ENCODE measurements at places on chromosomes 3 and 15.
A peak's percentile ranks its signal among the peaks of the same experiment; 100 is the strongest.

DNA sequence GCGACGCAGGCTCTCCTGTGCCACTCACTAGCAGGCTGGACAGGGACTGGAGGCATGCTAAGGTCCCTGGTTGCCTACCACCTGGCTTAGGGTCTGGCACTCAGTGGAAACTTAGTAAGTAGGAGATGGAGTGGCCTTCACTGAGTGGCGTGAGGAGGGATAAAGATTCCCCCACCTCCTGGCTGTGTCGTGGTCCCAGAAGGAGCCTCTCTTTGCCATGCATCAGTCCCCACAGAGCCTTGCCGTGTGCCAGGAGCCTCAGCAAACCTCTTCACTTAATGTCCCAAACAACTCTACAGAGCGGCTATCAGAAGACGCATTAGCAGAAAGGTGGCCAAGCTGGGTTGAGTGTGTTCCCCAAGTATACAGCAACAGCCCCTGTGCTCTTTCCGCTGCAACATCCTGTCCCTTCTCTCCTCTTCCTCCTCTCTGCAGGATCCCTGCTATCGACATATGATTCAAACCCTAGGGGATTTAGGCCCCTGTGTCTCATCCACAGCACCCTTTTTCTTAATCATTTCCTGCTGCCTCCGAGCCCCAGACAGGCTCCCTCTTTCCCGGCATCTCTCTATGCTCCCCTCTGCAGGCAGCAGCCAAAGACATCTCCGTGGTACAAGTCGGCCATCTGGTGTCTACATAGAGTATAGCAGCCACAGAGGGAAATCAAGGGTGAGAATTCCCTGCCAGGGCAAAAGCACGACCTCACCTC lies 66.7 kb downstream of the SLC6A1 start:
- DNase-seq, result no peak

- no peak for DNase-seq
These were observed 79.7 kb upstream of the CRBN start for GRCh38 chr3:3259181-3259580.

GRCh38 chr3:133701435-133702358 lies 40.0 kb upstream of the TOPBP1 start:
- no peak for DNase-seq

DNA sequence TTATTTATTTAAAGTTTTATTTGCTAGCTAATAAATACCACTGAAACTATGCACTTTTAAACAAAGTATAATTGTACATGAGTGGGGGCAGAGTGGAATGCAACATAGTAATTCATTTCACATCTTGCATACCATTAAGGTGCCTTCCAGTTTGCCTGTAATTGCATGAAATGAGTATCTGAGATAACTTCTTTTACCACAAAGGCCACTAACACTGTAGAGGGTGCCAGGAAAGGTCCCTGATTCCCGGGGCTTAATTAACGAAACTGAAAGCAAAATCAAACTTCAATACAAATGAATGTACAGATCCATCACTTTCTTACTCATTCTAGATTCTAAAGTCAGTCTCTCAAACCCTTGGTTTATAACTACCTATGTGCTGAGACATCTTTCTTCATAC lies 2.1 kb downstream of the CD47 start:
- no peak for DNase-seq

DNA sequence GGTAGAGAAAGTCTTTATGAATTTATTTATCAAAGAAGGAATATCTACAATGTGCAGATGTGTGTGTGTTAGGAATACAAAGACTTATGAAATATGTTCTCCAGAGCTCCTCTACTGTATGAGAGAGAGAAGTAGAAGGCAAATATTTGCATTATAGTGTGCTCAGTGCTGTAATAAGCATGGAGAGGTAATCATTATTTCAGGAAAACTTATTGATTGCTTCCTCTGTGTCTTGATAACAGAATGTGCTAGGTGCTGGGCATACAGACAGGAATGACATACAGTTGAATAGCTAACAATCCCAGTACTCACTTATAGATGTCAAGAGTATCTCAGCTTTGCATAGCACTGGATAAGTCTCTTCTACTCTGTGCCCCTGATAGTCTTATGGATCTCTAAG lies 30.2 kb downstream of the ATG7 start:
- no peak for DNase-seq

- DNase-seq, result peak; percentile 51
These were observed 63.7 kb upstream of the ULK4 start for GRCh38 chr3:42025370-42026138.

- no peak for DNase-seq
These were observed 130.9 kb downstream of the PCCB start for GRCh38 chr3:136381051-136381450.

DNA sequence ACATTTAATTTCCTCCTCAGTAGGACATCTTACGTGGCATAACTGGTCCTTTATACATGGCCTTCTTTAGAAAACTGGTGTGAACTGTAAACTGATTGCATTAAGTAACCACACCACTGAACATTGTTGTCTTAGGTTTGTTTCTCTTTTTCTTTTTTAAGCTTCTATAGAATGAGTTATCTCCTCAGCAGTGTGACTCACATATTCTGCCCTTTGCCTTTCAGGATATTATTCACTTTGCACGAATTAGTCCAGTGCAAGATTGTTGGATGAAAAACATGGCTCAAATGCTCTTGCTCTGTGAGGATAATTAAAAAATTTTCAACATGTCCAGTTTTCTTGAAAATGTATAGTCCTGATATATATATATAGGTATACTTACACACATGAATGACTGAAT lies 147.6 kb downstream of the KBTBD8 start:
- DNase-seq, result no peak

DNA sequence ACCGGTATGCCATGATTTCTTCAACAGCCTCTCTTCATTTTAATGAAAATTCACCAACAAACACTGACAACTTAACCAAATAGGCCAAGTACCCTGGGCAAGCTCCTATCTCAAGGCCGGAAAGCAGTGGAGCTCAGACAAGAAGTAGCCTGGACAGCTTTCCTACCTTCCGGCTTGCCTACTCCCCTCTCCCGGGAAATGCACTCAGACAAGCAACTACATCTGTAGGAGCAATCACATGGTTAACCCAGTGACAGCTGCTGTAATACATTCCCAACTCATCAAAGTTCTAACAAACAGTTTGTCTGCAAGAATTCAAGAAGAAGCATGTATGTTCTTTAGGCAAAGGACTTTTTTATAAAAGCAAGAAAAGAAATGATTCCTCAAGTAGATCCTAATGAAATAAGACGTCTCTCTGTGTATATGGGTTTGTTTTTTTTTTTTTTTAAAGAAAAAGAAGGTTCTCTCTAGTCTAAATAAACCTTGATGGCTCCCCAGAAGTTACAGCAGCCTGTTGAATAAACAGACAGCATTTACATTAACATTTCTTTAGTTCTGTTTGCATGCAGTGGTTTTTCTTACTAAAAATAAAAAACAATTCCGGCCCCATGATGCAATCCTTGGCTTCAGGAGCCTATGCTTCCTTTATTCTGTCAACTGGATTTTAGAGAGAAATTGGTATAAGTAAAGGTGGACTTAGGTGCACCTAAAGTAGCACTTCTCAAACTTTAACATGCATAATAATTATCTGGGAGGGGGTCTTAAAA lies 278.7 kb downstream of the NEK10 start:
- no peak for DNase-seq

GRCh38 chr3:117921411-117921810 lies 1113.2 kb downstream of the IGSF11 start:
- DNase-seq, result no peak

DNA sequence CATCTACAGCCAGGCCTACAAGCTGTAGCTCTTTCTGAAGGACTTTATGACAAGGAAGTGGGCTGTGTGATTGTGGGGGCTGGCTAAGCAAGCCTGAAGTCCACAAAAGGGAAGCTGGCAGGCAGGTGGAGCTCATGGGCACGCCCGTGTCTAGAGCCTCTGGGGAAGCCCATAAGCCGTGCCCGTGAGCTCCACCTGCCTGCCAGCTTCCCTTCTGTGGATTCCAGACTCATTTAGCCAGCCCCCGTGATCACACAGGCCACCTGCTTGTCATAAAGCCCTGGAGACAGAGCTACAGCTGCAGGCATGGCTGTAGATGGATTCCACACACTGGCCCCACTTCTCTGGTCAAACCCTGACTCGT lies 15.2 kb downstream of the EFCC1 start:
- peak; percentile 44 for DNase-seq

- no peak for DNase-seq
These were observed 33.3 kb upstream of the RPN1 start for GRCh38 chr3:128683957-128684356.

All from CD4-positive, alpha-beta T cell (primary cell).